H7 (cell line): ENCODE measurements at places on chromosomes 6 and 20.

- no peak for DNase-seq
Observed at GRCh38 chr6:149898966-149899365, 1.1 kb upstream of the RAET1E start.

DNA sequence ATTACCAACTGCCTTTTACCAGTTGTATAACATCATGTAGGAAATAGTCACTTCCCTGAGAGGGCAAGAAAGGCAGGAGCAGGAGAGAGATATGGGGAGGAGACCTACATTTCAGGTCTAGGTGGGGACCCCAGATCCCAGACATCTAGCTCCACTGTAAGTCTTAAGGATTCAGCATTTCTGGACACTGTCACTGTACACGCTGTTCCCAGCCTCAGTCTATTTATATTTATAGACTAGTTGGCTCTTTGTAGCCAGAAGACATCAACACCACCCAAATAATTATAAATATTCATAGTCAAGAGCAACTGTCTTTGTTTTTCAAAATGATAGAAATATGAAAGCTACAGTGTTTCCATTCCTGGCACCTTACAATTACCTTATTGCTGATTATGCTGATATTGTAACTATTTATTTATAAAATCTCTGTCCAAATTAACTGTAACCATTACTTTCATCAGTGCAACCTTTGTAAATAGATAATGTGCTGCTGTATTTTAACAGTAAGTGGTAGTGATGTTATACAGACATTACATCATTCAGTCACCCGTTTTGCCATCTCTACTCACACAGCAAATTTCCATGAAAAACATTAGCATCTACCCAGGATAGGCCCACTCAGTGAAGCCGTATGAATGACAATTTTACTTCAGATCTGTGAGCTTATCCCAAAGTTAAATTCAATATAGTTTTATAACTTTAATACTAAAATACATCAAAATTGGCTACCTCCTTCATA is 162.8 kb downstream of the PTPRK start:
- no peak for DNase-seq

- no peak for DNase-seq
Observed at GRCh38 chr6:95847061-95847460, 168.7 kb upstream of the FUT9 start.

- no peak for DNase-seq
Observed at GRCh38 chr20:53284696-53285095, 308.9 kb downstream of the ZNF217 start.

DNA sequence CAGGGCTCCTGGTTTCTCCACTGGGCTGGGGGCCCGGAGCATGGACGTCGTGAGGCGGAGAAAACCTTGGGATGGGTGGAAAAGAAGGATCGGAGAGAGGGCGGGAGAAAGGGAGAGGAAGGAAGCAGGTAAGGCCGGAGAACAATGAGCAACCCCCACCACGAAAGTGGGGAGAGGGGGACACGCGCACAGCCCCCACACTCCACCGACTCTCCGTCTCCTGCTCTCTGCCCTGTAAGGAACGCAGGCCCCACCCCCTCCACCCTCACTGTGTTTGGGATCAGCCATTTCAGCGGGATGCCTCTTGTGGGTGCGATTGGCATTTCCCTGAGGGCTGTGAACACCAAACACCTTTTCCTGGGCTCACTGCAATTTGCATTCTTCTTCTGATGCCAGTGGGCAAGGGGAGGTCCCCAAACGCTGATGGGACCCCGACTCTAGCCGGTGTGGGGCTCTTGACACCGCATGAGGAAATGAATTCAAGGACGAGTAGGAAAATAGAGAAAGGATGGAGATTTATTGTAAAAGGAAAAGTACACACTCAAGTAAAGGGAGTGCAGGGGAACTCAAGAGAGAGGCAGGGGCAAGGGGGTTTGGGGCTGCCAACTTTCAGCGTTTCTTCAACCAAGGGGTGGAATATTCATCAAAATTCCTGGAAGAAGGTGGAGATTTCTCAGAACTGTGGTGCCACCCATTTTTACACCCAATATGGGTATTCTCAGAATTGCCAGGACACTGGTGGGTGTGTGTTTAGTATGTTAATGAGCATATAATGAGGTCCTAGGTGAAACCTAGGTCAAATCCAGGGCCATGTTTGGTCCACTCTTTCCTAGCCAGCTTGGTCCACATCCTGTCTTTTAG is 13.1 kb upstream of the RAET1L start:
- DNase-seq, result peak; percentile 43

GRCh38 chr6:148906386-148906785 is 159.6 kb downstream of the UST start:
- DNase-seq, result no peak

GRCh38 chr6:106560996-106561685 is 68.2 kb downstream of the RTN4IP1 start:
- DNase-seq, result no peak

DNA sequence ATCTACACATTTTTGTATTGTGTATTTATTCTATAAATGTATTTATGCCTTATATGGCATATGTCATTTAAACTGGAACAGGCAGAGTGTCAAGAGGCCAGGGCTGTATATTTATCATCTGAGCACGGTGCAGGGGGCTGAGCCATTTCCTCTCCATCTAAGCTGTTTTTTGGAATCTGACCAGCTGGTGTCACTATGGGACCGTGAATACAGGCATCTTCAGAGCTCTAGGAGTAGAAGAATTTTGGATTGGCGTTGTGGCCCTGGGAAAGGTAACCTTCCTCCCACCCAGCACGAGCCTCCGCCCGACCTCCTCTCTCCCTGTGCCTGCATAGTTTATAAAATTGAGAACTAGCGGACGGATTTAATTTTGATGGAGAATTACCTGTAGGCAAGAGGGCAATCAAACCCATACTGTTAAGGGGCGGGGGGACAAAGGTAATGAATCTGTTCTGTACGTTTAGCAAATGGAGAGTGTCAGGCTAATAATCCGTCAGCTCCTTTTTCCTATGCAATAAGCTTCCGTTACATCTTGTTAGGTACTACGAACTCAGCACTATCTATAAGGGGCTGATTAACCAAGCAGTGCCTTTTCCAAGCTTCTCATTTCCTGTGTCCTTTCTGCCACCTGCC is 29.0 kb upstream of the EEF1E1 start:
- DNase-seq, result peak; percentile 57

- DNase-seq, result no peak
Observed at GRCh38 chr6:17714879-17715851, 8.4 kb upstream of the NUP153 start.

DNA sequence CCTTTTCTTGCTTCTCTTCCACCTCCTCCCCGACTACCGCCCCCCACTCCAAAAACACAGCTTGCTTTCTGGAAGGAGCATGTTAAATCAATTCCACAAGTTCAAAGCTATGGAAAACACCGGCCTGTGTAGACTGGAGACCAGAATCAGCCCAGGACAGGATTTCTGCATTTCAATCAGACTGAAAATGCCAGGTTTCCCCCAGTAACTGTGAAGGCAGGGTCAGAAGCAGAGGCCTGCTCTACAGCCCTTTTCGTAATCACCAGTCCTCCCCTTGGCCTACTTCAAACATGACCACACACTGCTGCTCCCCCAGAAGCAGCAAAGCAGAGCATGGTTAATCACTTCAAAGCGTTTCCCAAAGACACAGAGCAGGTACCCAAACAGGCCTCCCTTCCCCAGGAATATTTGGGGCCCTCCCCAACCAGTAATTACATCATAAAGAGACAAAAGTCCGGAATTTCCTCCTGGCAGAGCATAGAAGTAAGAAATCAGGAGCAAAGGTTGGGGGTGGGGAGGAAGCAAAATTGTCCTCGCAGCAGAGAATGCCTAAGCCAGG is 38.4 kb downstream of the ZMYND8 start:
- DNase-seq, result peak; percentile 63

GRCh38 chr6:122621638-122622037 is 11.4 kb downstream of the PKIB start:
- DNase-seq, result no peak

GRCh38 chr6:159331451-159331850 is 162.3 kb downstream of the FNDC1 start:
- DNase-seq, result no peak

DNA sequence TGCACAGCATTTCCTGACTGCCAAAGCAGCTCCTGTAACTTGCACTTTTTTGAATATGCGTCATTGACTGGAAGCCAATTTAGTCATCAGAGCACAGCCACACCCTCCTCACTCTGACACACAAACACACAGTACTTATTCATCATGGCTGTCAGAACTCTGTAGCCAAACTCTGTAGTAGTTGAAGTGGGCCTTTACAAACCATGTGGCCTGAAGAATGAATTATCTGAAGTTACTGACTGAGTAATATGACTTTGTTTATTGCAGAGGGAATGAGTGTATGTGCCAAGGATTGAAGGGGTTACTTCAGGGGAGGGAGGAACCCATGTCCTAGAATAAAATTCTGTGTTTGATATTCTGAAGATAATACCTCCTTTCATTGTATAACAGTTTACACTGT is 102.7 kb downstream of the FIG4 start:
- no peak for DNase-seq

GRCh38 chr6:44203955-44204354 is 12.8 kb upstream of the MYMX start:
- no peak for DNase-seq
